ENCODE measurements at places on chromosomes 3 and 15.

GRCh38 chr15:86125775-86126174, 46.1 kb downstream of the AGBL1 start:
- no peak for DNase-seq

DNA sequence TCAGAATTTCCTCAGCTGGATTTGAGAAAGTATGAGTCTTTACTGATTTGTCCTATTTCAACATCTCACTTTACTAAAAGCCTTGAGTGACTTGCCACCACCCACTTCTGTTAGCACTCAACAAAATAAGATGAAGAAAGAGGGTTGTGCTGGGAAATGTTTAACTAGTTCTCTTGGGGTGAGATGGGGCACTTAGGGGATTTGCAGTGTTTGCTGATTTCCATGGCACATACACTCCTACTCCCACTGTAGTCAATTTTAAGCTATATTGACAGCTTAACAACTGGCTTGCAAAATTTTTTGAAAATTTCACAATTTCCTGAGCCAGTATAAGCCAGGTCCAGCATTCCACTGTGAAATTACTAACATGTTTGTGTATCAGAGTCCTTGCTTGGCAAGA, 463.1 kb upstream of the ARHGEF26 start:
- peak; percentile 79 for DNase-seq

DNA sequence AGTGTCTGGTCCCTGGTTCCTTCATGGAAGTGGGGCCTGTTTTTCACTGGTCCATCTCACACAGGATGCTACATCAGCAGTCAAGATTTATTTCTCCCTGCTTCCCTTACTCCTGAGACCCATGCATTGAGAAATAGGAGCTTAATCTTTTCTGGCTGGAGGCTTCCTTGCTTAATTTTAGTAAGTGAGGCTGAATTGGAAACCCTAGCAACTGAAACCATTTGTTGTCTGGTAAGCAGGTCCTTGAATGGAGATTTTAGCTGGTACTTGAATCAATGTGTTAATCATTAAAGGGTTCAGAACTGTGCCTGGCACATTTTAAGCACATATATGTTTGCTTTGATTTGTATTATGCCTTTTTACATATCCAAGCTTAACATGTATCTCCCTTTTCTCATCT, 20.2 kb upstream of the MEF2A start:
- no peak for DNase-seq

DNA sequence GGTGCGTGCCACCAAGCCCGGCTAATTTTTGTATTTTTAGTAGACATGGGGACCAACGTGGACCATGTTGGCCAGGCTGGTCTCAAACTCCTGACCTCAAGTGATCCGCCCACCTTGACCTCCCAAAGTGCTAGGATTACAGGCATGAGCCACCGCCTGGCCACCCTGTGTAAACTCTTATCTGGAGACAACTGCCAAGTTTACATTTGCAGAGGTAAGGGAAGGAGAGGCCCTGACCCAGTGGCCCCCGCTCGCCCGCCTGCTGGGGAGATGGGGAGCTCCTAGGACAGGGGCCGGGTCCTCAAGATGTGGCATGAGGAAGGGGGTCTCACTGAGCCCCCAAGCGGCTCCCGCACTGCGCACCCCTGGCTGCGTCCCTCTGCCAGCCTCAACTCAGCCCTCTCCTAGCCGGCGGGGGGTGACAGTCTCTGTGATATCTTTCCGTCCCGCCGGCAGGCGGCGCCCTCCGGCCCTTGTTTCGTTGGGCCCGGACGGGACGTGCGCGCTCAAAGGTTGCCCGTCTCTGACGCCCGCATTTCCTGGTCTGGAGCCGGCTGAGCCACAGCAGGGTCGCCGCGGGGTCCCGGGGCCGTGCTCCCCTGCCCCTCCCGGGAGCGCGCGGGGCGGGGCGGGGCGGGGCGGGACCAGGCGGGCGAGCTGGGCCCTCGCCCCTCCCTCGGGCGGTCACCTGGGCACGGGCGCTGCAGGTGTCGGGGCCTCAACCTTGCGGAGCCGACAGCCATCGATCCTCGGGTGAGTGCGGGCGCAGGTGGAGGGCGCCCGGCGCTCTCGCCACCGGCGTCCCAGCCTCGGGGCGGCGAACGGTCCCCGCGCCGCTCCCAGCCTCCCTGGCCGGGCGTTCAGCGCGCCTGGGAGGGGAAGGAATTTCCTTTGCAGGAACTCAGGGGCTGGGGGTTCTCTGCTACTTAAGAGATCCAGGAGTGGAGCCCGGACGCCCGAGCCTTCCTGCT, at the start of gene GPR160:
Gene GPR160, plus strand, starts transcription at position 533 of the 971 bp plus-strand sequence. CDS start 45,978 bp downstream, outside the sequence.
- DNase-seq, result peak; percentile 88

- no peak for DNase-seq
Observed at GRCh38 chr15:79418693-79419279, 13.3 kb upstream of the MINAR1 start.

DNA sequence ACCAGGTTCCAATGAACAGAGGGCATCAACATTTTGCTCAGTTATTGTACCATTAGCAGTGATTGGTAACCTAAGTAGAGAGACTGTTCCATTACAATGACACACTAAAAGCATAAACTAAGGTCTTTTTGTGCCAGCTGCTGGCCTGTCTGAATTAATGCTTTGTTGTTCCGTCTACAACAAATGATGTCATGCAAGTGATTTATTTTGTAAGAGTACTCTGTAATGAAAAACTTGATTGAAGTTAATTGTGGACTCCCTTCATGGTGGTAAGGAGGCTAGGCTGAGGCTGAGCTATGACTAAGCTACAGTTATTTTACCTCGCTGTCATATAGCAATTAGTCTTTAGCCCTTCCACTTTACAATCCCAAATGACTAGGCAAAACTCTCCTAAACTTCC, 23.2 kb downstream of the RCN2 start:
- DNase-seq, result no peak

DNA sequence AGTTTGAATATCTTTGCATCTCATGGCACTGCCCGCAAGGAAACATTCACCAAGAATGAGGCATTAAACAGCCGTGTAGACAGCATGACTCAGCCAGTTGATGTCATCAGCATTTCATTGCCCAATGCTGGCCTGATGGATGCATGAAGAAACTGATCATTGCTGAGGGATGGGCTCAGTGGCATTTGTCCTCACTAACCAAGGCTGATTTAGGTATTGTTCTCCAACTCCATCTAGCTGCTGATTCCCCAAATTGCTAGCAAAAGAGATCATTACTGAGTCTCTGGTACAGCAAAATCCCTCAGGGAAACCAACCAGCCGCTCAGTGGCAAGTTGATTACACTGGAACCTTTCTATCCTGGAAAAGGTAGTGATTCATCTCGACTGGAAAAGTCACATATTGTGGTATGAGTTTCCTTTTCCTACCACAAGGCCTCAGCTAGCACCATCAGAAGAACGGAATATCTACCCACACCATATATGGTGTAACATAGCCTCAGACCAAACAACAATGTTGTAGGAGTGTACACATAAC, 186.5 kb upstream of the GAP43 start:
- no peak for DNase-seq

DNA sequence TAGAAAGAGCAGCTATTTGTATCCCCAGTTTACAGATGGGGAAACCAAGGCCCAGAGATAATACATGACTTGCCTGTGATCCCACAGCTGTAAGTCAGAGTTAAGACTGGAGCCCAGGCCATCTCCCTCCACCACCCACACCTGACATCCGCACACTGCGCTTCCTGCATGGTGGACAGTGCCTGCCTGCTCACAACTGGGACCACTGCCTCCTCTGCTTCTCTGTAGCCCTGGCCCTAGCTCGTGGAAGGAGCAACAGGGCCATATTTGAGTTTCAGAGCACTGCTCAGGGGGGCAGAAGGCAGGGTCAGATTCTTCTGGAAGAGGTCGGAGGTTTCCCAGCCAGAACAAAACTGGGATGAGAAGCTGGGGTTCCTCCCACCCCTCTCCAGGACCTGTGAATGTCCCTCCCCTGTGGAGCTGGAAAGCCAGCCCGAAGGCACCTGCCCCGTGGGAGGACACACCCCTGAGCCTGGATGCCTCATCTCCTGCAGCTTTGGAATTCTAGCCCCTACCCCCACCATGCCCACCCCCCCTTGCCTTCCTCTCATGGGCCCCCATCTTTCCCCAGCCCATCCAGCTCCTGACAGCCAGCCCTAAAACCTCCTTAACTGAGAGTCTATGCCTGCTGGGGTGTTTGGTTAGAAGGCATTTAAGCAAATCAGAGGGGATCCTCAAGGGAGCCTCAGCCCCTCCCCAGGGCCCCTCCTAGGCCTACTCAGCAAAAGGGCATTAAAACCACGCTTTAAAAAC, 100.1 kb downstream of the TPRA1 start:
- no peak for DNase-seq

DNA sequence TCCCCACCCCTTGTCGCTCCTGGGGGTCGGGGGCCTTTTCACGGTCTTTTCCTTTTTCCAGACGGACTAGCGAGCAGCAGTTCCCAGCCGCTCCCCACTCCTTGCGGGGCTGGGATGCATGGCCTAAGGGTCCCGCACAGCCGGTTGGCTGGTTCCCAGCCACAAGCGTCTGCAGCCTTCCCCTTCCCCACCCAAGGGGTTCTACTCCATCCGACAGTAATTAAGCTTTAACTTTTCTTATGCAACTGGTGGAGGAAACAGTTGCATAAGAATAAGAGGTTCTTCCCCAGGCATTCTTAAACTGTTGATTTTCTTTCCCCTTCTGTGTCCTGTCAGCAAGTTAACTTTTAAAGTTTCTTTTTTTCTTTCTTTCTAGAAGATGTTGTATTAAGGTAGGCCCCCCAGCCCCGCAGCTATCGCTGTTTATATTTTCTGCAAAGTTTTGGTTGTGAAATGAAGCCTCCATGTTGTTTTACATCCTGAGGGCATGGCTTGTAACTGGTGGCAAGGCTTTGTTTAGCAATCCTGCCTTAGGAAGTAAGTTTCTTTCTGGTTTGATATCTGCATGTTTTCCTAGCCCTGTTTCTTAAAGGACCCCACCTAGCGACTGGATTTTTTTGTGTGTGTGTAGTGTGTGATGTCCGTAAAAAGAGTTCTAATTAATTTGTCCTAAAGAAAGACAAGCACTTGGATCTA, 207.5 kb downstream of the ZNF385D start:
- no peak for DNase-seq

DNA sequence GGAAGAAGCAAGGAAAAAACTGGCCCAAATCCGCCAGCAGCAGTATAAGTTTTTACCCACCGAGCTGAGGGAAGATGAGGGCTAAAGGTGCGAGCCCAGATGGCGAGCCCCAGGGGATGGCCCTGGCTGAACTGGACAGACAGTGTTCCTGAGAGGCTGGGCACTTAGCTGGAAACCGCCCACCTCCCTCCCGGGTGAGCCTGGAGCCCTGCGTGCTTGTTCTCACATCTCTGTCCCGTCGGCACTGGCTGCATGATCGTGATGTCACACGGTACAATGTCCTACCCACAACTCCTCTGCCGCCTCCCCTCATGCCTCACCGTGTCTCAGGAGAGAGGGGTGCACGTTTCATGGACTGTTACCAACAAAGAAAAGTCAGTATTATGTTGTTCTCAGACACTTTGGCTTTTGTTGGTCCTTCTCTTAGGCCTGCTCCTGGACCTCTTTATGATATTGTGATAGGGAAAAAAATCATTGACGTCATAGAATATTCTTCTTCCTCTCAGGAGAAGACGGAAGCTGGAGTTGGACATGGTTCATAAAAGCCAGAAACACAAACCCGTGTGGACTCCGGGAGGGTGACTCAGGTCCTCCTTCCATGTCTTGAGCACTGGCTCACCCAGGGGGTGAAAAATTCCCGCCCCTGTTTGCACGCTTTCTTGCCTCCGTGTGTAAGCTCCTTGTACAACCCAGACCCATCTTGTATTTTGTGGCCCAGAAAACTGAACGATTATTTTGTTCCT, 201.8 kb upstream of the TPM1 start:
- no peak for DNase-seq

DNA sequence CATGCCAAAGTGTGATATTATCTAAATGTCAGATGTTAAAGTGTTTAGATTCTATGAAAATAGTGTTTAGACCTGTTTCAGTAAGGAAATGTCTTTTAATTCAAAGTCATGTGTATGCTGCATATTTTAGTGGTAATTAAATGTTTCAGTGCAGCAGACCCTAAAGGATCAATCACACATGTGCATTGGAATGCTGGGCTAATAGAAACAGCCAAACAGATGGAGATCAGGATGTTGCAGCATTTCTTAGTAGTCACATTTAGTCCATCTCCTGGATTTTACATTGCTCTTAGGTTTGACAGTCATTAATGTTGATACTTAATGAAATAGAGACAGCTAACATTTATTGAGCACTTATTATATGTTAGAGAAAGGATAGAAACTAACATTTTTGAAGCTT, 18.5 kb downstream of the SPRED1 start:
- no peak for DNase-seq
